ENCODE measurements at places on chromosomes 7 and 10.

GRCh38 chr10:79350407-79351154, 3.3 kb downstream of the PPIF start:
- no peak for DNase-seq

GRCh38 chr10:117681104-117681503, 138.6 kb downstream of the EMX2 start:
- no peak for DNase-seq

GRCh38 chr7:16587790-16588189, 57.8 kb downstream of the ANKMY2 start:
- DNase-seq = no peak

DNA sequence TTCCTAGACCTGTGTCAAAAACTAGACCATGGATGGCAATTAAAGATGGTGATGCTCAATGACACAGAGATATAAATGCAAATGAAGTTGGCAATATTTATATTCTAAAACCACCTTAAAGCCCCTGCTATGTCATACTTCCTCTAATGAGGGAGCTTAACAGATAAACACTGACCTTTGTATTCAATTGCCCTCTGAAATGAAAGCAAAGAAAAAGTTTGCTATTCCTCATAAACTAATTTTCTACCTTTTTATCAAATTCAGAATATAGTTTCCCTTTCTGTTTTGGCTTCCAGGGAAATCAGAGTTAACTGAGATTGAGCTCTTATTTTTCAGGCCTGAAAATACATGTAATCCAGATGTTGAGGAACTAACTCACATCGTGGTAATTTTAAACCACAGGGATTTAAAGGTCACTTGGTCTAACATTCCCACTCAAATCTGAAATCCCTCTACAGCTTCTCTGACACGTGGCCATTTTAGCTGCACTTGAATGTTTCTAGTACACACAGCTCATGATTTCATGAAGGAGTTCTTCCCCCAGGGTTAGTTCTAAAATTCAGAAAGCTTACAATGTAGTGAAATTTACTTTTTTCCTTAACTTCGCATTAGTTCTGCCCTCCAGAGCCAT, 37.9 kb upstream of the ABCB5 start:
- DNase-seq = no peak

DNA sequence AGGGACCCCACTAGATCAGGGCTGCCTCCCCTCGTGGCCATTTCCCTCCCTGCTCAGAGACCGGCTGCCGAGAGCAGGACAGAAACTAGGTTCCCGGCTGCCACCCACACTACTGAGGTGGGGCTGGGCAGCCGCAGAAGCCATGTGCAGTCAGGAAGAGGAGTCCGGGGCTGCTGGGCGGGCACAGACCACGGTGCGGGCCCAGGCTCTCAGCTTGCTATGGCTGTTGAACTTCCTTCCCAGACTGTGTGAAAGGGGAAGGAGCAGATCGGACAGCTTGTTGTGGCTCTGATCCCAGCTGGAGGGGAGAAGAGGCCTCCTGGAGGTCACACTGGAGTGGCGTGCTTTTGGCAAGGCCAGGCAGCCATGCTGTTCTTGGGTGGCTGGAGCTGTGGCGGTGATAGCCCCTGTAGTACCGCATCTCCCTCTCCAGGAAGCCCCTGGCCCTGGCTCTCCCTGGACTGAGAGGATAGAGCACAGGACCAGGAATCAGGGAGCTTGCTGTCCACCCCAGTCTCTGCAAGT, 56.8 kb downstream of the HK1 start:
- peak; percentile 32 for DNase-seq

DNA sequence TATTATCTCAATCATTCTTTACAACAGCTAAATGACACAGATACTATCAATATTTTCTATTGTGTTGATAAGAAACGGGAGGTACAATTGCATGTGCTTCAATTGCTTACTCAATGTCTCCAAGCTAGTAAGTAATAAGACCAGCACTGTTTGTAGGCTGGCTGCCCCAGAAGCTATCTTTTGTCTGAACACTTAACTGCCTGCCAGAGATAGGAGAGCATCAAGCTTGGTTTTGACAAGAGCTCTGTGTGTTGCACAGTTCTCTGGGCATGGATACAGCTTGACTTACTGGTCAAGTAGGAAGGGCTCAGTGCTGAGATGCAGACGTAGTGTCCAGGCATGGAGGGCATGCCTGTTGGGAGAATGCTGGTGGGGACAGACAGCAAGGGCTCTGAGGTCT, 26.3 kb upstream of the CAPZA2 start:
- no peak for DNase-seq

GRCh38 chr7:49397750-49398149, 375.7 kb upstream of the VWC2 start:
- DNase-seq = no peak

DNA sequence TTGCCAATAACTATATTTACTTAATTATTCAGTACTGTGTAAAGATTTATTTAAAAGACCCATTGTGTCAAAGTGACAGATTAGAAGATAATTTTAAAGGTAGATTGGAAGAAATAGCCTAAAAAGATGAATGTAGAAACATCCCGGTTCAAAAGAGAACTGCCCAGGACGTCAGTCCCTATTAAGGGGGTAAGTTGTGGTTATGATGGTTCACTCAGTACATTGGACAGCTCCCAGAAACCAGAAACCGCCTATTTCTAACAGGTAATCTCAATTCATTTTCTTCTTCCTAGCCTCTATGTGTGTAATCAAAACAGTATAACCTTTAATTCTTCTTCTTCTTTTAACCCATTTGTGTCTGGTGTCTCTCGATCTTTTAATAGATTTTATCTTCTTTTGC, 1.5 kb upstream of the FERD3L start:
- DNase-seq = no peak

DNA sequence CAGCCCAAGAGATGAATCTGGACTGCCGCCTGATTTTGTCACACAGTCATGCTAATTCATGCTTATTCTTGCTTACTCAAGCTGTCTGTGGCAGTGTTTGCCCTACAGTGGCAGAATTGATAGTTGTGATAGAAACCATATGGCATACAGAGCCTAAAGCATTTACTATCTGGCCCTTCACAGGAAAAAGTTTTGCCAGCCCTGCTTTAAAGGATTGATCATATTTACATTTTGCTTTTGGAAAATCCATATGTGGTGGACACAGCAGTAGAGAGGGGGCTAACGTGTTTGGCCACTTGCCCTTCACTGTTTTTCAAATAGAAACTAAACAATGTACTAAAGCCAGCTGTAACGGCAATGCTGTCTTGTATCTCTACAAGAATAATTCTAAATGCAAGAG, 974.0 kb upstream of the GHITM start:
- DNase-seq = no peak

GRCh38 chr10:56547163-56547562, 186.1 kb upstream of the ZWINT start:
- no peak for DNase-seq

GRCh38 chr7:128812514-128813168, 17.6 kb upstream of the FLNC start:
- DNase-seq = peak; percentile 20

DNA sequence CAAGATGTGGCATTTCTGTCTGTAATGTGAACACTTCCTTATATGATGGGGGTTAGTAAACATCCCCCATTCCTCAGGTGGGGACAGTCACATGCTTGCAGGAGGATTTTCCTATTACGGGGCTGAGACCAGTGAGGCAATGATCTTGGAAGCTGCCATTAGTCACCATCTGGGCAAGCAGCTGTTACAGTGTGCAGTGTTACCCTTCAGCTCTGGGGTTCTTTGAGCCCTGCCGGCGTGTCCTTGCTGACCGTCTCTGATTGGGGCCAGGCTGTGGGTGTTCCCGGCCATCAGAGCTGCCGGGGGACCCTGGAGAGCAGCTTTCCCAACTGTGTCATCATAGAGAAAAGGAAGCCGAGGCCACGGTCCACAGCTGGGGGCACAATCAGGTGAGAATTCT, 126.8 kb upstream of the FAM20C start:
- DNase-seq = no peak

DNA sequence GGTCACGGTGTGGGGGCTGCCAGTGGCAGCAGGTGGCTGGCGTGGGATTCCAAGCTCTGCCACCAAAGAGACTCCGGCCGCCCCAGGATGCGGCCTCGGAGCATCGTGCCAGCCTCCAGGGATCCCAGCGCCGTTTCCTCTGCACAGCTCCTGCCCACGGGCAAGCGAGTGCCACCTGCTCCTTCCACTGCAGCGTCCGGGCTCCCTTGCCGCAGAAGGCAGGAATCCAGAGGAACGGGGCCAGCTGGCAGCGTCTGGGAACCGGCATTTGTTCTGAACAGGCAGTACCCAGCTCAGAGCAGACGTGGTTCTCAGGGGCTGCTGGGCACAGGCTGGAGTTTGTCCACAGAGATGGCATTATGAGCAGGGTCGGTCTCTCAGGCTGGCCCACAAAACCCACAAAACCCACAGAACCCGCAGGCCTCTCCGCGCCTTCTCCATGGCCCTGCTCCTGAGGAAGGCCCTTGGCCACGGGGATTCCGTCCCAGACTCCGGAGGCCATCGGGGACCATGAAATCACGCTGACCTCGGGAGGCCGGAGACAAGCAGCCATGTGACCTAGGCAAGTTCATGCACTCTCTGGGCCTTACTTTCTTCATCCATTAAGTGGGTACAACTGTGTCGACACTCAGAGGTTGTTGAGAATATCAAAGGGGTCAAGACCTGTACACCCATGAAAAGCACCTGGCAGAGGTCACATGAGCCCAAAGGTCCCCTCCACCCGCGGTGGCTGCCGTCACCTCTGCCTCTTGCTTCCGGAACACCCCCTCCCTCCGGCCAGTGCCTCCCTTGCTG, 72.1 kb upstream of the TNRC18 start:
- DNase-seq = peak; percentile 79

DNA sequence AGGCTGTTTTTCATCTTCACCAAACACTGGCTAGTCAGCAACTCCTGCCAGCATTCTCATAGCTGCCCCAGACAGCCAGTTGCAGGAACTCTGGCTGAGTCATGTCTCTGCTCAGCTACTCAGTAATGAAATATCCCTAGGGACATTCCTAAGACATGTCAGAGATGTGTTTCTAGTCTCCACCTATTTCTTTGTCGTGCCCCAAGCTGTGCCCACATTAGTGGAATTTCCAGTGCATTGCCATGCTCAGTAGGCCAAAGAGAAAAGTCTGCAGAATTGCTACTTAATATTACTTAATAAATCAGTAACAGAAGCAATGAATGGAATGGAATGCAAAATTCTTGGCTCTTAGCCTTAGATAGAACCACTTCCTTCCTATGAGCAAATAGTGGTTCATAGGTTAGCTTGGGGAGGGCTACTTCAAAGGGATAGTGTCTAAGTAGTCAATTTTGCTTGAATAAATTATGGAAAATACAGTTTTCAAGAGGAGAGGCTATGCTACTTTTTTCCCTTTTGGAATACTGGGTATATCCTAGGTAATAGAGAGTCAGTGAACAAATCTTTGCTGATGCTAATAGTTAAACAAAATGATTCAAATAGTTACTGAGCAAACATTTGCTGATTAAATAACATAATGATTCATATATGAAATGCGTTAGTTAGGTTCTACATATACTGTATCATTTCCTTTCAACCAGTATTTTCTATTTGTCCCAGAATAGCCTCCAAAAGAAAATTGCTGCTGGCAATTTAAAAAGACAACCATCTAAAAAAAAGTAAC, 23.6 kb upstream of the SEMA3C start:
- DNase-seq = no peak

DNA sequence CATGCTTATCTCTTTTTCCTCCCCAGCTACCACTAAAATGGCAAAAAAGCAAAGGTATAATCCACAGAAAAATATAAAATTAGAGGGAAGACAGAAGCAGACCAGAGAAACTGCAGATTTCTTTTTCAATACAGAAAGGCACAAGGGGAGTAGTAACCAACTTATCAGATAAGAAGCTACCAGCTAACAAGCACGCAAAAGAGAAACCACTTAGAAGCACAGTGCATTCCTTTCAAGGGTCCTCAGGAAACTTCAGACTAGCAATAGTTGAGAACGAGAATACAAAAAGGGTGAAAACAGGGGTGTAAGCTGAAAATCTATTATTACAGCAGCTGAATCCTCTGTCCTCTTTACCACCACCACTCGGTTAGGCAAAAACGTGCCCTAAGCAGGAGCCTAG, 9.9 kb upstream of the OR2A5 start:
- DNase-seq = no peak

GRCh38 chr10:126253611-126253998, 134.7 kb downstream of the ADAM12 start:
- DNase-seq = no peak

- no peak for DNase-seq
These were observed 32.6 kb downstream of the GSDME start for GRCh38 chr7:24724451-24725190.

- no peak for DNase-seq
These were observed 37.6 kb downstream of the PRF1 start for GRCh38 chr10:70564901-70565351.

GRCh38 chr7:34158368-34159153, 253.2 kb downstream of the BMPER start:
- DNase-seq = no peak

DNA sequence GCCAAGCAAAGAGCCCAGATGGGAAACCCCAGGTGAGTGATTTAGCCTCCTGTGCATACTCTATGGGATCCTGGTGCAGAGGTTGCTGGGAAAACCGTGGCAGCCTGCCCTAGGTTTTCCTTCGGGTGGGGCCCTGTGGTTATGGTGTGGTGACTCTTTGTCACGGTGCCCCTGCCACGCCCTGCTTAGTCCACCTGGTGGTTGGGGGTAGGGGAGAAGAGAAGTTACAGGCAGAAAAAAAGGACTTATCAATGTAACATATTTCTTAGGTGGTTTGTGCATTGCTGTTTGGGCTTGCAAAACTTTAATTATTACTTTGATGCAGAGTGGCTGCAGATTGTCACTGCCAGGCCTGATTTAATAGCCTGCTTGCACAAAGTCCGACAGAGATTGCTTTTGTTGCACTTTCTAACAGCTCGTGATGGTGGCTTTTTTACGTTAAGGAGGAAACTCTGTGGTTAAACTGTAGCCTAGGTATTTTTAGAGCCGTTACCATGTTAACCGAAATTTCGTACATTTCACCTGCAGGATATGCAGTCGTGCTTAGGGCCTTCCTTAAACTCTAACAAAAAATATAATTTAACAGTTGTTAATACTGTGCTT, 197.4 kb downstream of the RNLS start:
- DNase-seq = no peak

DNA sequence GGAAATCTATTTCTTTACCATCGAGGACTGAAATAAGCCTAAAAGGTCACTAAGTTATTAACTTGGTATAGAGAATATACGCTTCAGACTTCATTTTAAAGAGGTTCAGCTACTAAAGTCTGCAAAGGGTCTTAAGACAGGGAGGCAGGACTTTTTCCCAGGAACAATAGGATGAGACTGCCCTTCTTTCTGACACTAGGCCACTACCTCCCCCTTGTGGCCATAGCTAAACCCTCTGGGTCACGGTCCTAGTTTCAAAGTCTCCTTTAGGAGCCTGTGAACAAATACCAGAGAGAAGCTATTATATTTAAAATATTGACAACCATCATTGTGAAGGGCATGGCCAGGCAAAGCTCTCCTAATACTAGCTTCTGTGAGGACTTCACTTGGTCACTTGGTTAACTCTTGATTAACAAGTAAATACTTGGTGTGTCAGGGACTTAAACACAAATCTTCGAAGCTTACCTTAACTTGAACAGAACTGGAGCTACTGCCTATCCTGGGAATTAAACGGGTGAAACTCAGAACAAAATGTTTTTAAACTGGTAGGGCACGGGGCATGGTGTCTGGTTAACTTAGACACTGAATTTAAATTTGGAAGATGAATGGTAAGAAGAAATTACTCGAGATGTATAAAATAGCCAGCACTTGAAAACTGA, 75.6 kb downstream of the CCDC6 start:
- DNase-seq = peak; percentile 46

All from midbrain (tissue), 1 donor.